ENCODE measurements at places on chromosomes 16 and 17. TPM values are rescaled to one million over a fixed set of nuclear protein-coding genes. Genes with fewer than 3 reads are reported as not detected.

RPH3AL gene
- total RNA-seq, result 1.8 TPM

TTLL6 gene
- not detected for total RNA-seq

SEPHS2 gene
- total RNA-seq, result 10.4 TPM

KRT12 gene
- total RNA-seq, result not detected

GSDMA gene
- total RNA-seq, result not detected

PRPSAP1 gene
- 34.4 TPM for total RNA-seq

GAS2L2 gene
- total RNA-seq, result not detected

SDR42E1 gene
- total RNA-seq, result 0.28 TPM

MYH8 gene
- not detected for total RNA-seq

SP6 gene
- under 0.01 TPM for total RNA-seq

BICDL2 gene
- total RNA-seq, result 0.18 TPM

TVP23A gene
- total RNA-seq, result not detected

SCGB1C2 gene
- not detected for total RNA-seq

KRTAP4-9 gene
- total RNA-seq, result not detected

ITGAL gene
- not detected for total RNA-seq

HSDL1 gene
- total RNA-seq, result 25.6 TPM

TP53TG3B gene
- not detected for total RNA-seq

BCL6B gene
- total RNA-seq, result not detected

TPSG1 gene
- total RNA-seq, result not detected

UNC13D gene
- under 0.01 TPM for total RNA-seq

SSTR5 gene
- total RNA-seq, result not detected

ZNF750 gene
- total RNA-seq, result not detected

CLEC3A gene
- not detected for total RNA-seq

TBX4 gene
- total RNA-seq, result not detected

Measured in IMR-90 (cell line).